Cortex of kidney (tissue), 1 donor: ENCODE measurements at places on chromosomes 2 and 18.

DNA sequence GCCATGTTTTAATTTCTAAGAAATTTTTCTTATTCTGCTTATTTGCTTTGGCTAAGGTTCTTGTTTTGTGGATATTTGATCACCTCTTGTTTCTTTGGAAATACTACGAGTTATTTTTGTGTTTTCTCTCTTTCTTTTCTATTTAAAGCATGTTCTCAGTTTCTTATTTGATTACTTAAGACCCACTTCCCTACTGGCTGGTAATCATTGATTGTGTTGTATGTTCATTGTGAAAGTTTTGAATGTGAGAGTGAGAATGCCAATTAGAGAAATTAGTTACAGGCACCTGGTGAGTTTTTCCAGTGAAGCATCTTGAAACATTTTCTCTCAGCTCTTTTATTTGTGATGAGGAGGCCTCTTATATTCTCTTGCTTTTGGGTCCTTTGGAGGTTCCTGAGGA lies 226.7 kb upstream of the MC4R start:
- no peak for DNase-seq

GRCh38 chr18:27808683-27809082 lies 368.2 kb downstream of the CDH2 start:
- DNase-seq = no peak

GRCh38 chr2:218137514-218137913 lies 11.7 kb downstream of the CXCR2 start:
- DNase-seq = no peak

- DNase-seq = no peak
Measured at GRCh38 chr2:180742801-180743200, 237.6 kb upstream of the UBE2E3 start.

DNA sequence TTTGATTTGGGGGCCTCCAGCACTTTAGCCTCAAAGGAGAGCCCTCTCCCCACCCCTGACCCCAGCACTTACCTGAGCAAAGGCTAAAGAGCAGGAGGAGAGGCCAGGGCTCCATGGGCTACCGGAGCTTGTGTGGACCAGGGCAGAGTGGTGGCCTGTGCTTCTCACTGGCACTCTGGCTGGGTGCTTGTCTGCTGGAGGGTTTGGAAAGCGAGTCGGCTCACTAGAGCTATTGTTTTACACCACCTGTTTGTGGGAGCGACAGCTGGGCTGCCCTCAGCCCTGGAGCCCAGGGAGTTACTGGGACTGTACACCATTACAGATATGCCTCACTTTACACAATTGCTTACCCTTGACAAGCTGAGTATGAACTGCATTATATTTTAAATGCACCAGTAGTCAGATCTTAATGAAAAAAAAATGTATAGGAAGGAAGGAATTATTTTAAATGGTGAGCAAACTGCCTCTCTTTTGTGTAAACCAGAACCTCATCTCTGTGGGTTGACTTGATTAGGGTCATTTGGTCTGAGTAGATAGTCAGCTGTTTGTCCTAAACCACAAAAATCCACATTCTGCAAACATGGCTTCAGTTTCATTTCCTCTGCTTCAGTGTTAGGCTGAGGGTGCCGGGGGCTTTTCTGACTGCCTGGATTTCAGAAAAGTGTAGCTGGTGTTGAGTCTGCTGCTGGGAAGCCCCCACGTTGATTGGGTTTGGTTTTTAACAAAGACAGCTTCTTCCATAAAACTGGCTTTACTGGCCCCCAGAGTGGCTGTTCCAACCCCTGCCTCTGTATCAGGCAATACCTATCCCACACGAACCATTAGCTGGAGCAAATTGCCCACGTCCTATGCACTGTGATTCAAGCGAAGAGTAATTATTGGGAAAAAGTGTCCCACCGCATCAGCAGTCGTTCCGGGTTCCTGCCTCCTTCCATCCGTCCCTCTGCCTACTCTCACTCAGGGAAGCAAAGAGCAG lies at the start of gene CHRNA1:
Gene CHRNA1 (minus strand): TSS at position 193 of the 976 bp plus-strand sequence. CDS start 78 bp downstream, at position 115.
- no peak for DNase-seq

GRCh38 chr2:85276571-85277118 lies 51.1 kb downstream of the TGOLN2 start:
- no peak for DNase-seq

DNA sequence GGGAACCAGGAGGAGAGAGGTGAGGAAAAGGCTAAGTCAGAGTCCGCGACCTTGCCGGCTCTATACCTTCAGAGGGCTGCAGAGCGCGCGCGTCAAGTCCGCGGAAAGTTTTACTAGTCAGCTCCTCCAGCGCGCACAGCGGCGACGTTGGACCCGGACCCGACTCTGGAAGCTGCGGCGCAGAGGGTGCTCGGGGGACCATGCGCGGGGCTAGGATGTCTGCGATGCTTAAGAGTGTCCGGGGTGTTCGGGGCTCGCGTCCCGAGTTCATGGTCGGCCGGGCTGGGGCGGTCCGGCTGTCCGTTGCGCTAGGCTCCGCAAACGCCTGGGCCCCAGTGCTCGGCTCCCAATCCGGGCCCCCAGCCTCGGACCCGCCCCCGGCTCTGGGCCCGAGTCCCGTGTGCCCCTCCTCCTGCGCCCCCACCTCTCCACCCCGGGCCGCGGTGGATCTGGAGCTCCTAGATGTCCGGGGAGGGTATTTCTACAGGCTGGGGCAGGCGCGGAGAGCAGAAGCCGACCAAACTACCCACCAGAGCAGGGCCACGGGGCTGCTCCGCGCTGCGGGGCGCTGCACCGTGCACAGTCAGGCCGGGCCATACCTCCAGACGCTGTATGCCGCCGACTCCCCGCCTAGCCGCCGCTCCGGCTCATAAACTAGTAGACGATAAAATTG lies at the start of gene LBX2:
Gene LBX2 (minus strand): TSS at position 337 of the 673 bp plus-strand sequence. CDS start 66 bp downstream, at position 271.
- DNase-seq = no peak

DNA sequence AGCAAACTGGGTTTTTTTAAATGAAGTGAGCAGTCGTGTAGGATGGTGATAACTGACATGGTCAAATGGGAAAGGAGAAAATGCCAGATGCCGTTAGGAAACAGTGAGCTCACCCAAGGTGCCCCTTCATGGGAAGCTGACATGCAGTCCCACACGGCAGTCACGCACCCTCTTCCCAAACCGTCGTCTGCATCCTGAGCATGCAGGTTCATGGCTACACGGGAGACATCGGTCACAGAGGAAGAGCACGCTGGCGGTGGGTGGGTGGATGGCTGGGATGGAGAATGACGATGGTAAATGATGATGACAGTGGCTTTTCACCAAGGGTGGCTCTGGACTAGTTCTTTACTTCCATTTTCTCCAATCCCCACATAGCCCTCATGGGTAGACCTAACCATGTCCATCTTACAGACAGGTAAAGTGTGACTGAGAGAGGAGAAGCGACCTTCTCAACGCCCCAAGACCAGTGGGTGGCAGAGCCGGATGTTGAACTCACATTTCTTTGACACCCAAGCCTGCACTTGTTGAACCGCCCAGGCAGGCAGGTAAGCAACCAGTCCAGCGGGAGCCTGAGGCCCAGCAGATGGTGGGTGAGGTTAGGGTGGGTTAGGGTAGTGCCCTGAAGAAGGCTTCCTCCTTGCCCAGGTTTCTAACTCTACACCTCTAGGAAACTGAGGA lies 44.5 kb downstream of the TNS1 start:
- no peak for DNase-seq

- DNase-seq = no peak
Measured at GRCh38 chr2:223855426-223855825, 18.0 kb upstream of the AP1S3 start.

- no peak for DNase-seq
Measured at GRCh38 chr2:159144776-159145614, 141.5 kb downstream of the WDSUB1 start.
